Activated CD8-positive, alpha-beta memory T cell treated with anti-CD3 and anti-CD28 coated beads for 1 hour (primary cell): ENCODE measurements at places on chromosomes 5 and 9.

GRCh38 chr9:96217294-96217707, 84.7 kb downstream of the HSD17B3 start:
- no peak for DNase-seq

GRCh38 chr9:123318961-123319421, 37.0 kb upstream of the CRB2 start:
- DNase-seq, result no peak

- DNase-seq, result no peak
Measured at GRCh38 chr5:140239939-140240700, 62.8 kb downstream of the PFDN1 start.

GRCh38 chr9:16213781-16214515, 656.5 kb downstream of the BNC2 start:
- no peak for DNase-seq

DNA sequence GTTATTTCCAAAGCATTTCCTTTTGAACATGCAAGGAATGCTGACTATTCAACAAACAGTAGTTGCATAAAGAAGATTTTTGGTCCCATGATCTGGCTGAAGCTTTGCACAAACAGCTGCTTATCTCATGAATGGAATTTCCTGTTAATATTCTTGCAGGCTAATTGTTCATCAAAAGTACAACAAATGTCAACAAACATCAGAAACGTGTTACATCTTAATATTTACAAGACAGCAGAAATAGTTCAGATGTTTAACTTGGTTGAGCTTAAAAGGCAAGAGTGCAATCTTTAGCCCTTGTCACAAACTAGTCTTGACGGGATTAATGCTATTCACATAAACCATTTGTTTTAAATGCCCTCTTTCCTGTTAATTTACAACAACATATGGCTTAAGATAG, 47.9 kb upstream of the BASP1 start:
- DNase-seq, result no peak

GRCh38 chr9:129876815-129877214, 41.6 kb downstream of the USP20 start:
- DNase-seq, result no peak

GRCh38 chr5:179900711-179901110, 7.0 kb downstream of the TBC1D9B start:
- no peak for DNase-seq

- no peak for DNase-seq
Measured at GRCh38 chr9:14692470-14693250, 572 bp downstream of the ZDHHC21 start.

GRCh38 chr5:54523534-54523933, 6.0 kb downstream of the SNX18 start:
- DNase-seq, result no peak

DNA sequence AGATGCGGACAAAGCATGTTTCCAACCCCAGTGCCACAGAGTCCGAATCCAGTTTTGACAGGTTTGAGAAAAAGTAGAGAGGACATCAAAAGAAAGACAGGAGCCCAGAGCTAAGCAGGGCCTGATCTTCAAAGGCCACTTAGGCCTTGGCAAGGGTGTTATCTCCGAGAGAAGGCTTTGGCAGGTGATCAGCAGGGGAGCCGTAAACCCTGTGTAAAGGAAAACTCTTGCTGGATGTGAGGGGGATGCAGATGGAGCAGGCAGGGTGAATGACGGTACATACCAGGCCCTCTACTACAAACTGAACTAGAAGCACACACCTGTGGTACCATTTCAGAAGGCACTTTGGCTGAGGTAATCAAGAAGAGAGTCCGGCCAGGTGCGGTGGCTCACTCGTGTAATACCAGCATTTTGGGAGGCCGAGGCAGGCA, 1.4 kb upstream of the HNRNPH1 start:
- DNase-seq, result no peak

DNA sequence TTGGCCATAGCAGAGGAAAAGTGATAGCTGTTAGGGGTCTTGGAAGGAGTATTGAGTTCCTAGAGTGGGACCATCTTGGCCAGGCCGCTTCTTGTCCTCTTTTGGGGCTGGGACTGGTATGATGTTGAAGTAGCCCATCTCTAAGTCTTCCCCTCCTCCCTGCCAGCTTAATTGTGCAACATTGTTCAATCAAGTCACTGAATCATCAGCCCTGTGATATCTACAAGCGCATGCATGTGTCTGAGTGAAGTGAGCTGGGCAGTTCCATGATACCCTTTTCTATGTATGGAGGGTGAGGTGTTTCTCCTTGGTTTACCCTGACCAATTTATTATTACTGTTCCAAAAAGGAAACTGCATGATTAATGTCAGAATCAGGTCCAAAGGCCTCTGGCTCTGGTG, 112.2 kb downstream of the C9orf152 start:
- DNase-seq, result no peak
